ENCODE measurements at places on chromosomes 7 and 10.

DNA sequence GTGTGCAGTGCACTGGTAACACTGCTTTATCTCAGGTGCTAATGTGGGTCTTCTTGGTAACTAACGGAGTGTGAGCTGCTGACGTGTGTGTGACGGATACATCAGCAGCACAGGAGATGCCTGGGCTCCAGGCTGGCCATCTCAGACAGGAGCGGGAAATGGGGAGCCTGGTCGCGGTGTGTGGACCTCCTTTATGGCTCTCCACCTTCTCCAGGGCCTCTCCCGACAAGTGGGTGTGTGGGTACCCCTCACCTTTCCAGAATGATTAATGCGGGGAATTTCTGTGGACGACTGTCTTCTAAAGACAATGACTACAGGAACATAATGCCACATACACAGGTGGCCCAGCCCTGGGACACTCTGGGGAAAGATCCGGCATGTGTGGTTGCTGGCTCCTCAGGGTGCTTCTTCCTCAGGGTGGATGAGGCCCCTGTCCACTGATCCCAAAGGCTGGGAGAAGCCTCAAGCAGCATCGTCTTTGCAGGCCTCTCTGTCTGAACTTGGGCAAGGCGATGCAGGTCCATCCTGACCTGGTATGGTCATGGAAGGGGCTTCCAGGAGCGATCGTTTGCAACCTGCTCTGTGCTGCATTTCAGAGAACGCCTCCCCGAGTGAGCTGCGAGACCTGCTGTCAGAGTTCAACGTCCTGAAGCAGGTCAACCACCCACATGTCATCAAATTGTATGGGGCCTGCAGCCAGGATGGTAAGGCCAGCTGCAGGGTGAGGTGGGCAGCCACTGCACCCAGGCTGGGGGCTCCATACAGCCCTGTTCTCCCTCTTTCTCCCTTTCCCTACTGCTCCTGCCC is 20.3 kb upstream of the CSGALNACT2 start:
- no peak for DNase-seq

DNA sequence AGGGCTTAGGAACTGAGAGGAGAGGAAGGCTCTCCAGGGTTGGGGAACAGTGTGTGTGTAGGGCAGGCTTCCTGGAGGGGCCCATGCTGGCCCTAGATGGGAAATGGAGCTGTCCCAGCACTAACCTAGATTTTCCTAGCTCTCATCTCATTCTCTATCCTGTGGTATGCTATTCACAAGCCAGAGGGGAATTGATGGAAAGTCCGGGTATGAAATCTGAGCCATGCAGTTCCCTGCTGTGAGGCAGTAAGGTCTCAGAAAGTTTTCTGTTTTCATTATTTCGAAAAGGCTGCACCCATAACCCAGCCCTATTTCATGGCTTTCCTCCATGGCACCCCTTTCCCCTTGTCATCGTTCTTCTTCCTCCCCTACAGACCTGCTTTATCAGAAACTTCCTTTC is 220.3 kb downstream of the RPS24 start:
- DNase-seq, result no peak

DNA sequence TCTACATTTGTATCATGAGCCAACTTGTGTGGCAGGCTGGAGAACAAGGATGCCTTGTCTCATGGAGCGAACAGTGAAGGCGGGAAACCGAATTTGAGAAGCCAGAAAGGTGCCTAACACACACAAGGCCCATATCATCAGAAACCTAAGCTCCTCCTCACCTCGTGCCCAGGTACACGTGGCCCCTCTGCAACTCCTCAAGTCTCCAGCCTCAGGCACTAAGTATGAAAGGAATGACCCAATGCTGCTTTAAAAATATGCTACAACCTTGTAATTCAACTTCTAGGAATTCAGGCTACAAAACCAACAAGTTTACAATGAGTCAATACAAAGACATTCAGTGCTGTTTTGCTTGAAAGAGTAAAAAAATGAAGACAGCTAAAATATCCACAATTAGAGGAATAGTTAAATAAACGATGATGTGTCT is 95.7 kb downstream of the CDK6 start:
- no peak for DNase-seq

DNA sequence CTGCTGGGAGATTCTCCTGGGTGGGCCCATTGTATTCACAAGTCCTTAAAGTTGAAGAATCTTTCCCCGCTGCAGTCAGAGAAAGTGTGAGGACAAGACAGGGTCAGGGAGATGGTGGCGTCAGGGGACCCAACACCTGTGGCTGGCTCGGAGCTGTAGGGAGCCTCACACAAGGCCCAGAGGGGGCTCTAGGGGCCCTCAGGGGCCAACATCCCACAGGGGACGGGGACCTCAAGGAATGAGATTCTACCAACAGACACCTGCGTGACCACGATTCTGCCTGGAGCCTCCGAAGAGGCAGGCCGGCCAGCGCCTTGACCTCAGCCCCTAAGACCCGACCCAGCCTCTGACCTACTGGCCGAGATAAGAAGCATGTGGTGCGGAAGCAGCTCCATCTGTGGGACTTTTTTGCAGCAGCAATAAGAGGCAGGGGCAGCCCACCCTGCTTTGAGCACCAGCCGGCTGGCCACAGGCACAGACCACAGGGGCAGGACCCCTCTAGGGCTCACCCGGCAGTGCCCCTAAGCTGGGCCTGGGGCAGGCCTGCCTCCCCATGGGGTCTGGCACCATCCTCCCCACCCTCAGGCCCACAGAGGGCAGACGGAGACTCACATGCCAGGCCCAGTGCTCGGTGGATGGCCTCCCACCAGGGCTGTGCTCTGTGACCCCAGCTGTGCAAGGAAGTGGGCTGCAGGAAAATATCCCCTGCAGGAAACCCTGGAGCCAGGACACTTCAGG is 13.2 kb downstream of the RASGEF1A start:
- DNase-seq, result no peak

GRCh38 chr10:75746356-75746755 is 314.9 kb downstream of the LRMDA start:
- DNase-seq, result no peak

GRCh38 chr10:48943096-48943495 is 3.5 kb upstream of the LRRC18 start:
- DNase-seq, result no peak

DNA sequence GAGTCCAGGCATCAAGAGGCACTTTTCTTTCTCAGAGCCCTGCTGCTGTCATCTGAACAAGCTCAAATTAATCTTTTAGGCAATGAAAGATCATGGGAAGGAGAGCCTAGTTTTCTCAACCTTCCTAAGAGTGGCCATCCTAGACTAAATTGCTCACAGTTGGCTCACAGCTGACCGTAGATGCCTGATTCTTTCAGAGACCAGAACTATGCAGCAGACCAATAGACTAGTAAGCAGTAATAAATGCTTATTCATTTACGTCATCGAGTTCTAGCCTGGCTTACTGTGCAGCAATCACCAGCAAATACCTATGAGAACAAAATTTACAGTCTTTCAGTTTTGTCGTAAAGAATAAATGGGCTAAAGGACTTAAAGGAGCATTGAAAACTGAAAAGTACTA is 602.9 kb upstream of the GHITM start:
- no peak for DNase-seq

- no peak for DNase-seq
Observed at GRCh38 chr7:107882766-107883165, 8.2 kb upstream of the DLD start.

DNA sequence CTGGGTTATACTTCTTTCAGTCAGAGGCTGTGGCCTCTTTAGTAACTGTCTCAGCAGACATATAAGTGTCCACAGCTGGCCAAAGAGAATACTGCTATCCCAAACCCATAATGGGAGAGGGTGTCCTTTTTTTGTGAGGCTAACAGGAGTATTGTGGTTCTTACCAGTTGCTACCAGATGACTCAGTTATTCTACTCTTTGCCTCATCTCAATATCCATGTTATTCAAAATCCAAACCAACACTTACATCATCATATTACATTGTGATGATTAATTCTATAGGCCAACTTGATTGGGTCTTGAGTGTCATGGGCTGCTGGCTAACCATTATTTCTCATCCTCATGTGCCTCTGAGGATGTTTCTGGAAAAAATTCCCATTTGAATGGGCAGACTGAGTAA is 120.9 kb downstream of the TMEM168 start:
- DNase-seq, result no peak

DNA sequence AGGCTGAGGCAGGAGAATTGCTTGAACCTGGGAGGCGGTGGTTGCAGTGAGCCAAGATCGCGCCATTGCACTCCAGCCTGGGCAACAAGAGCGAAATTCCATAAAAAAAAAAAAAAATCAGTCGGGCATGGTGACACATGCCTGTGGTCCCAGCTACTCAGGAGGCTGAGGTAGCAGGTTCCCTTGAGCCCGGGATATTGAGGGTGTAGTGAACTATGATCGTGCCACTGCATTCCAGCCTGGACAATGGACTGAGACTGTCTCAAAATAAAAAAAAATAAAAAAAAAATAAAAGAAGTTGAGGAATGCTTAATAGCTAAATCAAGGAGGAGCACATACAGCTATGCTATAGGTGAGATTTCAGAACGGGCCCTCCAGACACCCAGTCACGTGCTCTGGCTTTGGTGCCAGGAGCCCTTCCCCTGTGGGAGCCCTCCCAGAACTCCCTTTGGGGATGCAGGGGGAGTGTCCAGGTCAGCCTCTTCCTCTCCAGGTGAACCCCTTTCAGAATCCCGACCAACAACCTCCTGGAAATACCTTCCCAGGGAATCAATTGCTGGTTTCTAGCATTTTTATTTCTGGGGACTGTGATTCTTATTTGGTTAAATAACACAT is 42.9 kb upstream of the CTBP2 start:
- no peak for DNase-seq

DNA sequence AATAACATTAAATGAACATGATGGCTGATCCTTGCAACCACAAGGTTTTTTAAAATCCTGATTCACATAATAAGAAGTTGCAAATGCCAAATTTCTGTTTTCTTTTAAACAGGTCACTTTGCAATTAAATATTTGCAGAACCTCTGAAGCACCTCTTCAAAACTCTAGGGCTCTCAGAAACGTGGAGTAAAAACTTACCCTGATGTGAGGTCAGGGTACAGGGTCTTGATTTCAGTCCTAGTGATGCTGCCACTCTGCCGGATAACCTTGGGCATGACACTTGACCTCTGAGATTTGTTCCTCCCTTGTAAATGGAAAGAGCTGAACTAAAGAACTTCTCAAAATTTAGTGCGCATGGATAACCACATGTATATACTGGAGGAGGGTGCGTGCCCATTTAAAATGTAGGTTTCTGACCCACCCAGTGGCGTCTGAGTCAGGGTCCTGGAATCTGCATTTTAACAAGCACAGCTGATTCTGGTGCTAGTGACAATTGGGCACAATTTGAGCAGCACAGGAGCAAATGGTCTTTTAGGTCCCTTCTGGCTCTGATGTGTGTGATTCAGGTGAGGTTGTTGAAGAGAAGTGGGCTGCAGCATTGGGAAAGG is 35.5 kb upstream of the TNPO3 start:
- no peak for DNase-seq

DNA sequence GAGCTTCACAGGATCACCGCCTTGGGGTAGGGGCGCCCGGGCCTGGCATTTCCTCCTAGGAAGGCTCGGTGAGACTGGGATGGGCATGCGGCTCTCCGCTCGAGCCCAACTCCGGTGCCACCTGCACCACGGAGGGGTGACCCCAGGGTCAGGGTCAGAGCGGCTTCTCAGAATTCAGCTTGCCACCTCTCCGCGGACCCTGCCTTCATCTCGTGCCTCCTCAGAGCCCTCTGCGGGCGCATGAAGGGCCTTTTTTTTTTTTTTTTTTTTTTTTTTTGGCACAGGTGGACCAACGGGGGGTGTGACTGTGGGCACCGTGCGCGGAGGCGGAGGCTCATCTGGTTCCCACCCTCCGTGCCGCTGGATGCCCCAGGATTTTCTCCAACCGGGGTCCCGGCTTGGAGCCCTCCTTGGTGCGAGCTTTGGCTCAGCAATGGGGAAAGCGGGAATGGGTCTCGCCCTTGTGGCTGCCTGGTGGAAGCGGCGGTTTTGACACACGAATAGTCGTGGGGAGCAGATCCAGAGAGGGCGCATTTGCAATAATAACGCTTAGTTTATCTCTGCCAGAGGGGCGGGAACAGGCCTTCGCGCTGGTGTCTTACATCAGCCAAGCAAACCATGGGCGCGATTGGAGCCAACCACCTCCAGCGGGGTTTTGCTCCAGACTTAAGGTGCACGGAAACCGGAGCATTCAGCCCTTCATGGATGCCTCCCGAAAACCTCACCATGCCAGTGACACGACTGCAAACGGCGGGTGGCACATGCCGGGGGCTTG is 5.0 kb upstream of the TNRC18 start:
- peak; percentile 79 for DNase-seq

- no peak for DNase-seq
Observed at GRCh38 chr7:134865001-134865845, 85.8 kb downstream of the CALD1 start.

GRCh38 chr10:113552701-113553100 is at the start of gene HABP2:
HABP2 (plus strand) TSS chr10:113553053; CDS start chr10:113553122, 69 bp downstream.
- DNase-seq, result no peak

DNA sequence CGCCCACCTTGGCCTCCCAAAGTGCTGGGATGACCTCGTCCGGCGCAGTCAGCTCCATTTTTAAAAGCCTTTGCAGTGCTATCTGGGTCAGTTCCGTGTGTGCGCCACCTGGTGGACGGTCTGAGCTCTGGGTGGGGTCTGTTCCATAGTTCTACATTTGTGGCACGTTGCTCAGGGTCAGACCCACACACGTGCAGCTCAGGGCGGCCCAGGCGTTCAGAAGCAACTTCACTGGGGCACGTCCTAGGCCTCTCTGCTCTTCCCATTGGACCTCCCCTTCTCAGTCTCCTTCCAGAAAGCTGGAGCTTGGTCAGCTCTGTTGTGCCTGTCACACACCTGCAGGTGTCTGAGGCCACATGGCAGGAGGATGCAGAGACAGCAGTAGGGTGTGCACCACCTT is 137.9 kb downstream of the DNAJB6 start:
- DNase-seq, result peak; percentile 10

- no peak for DNase-seq
Observed at GRCh38 chr10:132326925-132327324, 5.1 kb upstream of the LRRC27 start.

DNA sequence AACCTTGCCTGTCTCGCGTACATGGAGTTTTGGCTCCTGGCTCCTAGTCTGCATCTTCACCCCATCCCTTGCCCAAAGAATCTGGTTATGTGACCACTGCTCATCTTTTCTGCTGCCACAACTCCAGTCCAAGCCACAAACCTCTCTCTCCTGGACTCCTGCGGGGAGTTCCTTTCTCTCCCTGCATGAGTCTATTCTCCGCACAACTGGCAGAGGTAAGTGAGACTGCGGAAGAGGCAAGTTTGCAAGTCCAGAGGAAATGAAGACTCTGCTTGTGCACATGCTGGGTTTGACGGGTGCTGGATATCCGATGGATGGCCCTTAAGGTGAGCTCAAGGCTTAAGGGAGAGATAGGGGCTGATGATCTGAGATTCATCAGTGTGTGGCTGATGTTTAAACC is 61.0 kb downstream of the TRUB1 start:
- no peak for DNase-seq

DNA sequence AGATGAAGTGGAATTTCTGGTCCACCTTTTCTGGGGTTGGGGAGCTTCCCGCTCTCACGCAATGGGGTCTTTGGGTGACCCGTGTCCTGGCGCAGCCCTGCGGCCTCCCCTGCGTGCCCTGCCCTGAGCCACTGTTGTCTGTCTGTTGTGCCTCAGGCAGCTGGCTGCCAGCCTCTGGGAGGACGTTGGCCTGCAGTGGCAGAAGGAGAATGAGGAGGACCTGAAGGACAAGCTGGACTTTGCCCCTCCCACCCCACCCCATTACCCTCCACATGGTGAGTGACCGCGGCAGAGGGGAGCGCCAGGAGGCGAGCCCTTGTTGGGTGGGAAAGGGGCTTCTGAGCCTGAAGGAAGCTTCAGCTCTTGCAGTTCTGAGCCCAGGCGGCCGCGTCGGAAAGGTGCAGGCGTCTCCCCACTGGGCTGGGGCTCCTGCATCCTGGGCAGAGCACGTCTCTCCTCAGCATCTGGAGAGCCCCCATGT is 14.2 kb upstream of the PRKAR1B start:
- DNase-seq, result no peak
